Fibroblast of pulmonary artery (primary cell): ENCODE measurements at places on chromosomes 12 and 14.

GRCh38 chr14:85444635-85445034 is 85.3 kb upstream of the FLRT2 start:
- peak; percentile 63 for DNase-seq

- DNase-seq: no peak
Measured at GRCh38 chr14:96170961-96171592, 33.6 kb upstream of the BDKRB2 start.

DNA sequence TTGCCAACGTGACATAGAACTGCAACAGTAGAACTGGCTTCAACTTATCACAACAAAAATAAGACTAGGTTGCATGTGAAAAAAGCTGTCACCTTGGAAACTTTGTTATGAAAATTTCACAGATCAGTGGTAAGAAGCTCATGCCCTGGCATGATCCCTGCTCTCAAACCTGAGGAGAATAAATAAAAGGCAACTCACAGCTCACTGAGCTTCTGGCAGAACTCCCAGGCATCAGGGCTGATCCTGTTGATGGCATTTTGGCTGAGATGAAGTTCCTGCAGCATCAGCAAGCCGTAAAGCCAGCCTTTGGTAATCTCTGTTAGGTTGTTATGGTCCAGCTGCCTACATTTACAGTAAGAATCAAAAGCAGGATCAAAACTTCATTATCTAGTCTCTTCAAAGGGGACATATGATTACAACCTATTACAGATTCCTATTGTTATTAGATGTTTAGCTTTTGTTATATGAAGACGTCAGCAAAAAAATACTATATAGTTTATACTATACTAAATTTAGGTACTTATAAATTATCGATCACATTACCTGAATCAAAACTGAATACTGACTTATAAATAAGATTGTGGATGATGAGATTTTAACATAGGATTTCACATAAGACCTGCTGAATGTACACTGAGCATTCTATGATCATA is 32.0 kb downstream of the LRIG3 start:
- DNase-seq: peak; percentile 88

DNA sequence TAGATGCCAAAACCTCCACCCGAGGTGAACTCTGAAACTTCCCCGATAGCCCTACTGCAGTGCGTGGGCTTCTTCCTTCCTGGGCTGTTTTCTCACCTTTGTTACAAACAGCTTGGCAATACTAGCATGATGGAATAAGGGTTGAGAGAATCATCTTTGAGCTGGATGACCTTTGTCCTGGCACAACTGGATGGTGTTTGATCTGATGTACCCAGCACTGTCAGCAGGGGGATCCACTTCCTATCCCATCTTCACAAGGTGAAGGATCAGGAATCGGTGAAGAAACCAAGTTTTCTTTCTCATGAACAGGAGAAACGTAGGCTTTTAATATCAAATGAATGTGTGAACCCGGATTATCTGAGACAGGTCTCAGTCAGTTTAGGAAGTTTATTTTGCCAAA is 19.5 kb upstream of the LRRC10 start:
- DNase-seq: no peak

- no peak for DNase-seq
Measured at GRCh38 chr12:4121506-4122020, 152.0 kb upstream of the CCND2 start.

- no peak for DNase-seq
Measured at GRCh38 chr14:65637780-65638179, 225.2 kb downstream of the FUT8 start.

GRCh38 chr14:105974902-105975301 is 448.5 kb downstream of the TMEM121 start:
- DNase-seq: no peak

DNA sequence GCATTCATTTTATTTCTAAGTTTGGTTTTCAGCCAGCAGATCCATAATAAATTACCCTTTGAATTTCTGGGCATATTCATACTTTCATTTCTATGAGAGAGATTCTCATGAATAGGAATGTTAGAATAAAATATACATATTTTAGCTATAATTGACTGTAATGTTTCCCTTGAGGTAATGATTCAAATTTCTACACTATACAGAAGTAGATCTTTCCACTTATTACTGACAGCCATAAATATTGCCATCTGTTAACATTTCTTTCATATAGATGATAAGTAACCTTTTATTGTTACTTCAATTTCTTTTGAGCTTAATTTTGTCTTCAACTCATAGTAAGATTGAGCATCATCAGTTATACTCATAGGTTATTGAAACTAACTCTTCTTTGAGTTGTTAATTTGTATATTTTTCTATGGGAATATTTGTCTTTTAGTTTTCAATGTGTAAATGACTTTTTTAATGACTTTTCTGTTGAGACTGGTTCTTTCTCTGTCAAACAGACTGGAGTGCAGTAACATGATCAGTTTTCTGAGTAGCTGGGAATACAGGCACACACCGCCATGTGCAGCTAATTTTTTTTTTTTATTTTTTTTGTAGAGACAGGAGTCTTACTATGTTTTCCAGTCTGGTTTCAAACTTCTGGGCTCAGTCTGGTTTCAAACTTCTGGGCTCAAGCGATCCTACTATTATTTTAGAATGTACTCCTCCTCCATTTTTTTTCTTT is 991.6 kb downstream of the SLC6A15 start:
- no peak for DNase-seq

GRCh38 chr12:4106621-4107020 is 166.9 kb upstream of the CCND2 start:
- no peak for DNase-seq

DNA sequence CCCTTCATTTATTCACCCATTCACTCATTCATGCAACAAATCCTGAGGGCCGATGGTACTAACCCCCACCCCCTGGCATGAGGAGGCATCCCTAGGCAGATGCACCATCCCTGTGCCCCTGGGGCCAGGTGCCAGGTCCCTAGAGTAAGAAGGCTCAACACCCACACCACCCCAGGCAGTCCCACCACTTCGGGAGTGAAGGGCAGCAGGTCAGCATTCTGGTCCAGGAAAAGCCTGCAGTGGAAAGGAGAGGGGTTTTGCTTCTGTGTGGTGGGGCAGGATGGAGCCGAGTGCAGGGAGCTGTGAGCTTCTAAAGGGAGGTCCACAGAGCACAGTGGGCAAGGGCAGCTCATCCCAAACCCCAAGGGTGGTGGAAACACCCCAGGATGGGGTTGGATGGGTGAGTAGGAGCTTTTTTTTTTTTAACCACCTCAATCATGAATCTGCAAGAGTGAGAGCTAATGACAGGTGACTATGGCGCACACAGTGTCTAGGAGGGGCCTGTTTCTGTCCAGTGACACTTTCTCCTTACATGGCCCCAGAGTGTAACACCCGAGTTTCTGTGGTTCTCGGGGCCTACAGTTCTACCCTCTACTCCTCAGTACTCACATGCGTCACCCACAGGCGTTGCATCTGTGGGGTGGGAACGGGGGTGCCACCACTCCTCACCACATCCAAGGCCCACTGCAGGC is 414.3 kb downstream of the TMEM121 start:
- DNase-seq: no peak

- DNase-seq: no peak
Measured at GRCh38 chr12:51863933-51864832, 15.7 kb upstream of the FIGNL2 start.

- no peak for DNase-seq
Measured at GRCh38 chr14:43540948-43541347, 966.1 kb downstream of the FSCB start.

DNA sequence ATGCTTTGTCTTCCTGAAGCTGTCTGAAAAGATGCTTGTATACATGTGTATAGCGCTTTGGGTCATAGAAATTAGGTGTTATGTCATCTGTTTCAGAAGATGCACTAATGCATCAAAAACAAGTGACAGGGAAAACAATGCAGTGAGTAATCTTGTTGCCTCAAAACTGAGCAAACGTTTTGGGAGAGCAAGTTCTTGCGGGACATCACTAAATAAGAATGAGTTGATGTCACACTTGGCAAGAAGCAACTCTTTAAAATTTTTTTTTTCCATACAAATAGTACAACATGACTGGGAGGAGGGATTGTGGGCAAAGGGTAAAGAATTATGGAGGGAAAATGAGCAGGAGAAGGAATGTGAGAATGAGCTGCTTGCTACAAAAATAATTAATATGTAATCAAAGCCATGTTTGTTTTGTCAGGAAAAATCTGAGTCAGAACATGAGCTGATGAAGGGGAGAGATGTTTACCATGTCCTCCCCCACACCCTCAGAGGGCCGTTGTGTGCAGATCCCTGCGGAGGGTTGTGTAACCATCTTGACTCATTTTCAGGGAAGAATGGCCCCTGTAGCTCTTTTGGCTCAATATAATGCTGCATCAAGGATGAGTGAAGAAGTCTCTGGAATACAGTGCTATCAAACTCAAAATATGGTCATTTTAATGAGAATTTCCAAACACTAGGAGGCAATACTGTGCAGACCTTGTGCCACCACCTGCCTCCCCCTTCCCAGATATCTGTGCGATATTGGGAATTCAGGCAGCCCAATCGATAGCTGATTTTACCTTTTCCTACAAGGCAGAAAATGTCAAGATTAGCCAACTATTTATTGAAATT is 41.4 kb downstream of the BORCS5 start:
- DNase-seq: peak; percentile 98

DNA sequence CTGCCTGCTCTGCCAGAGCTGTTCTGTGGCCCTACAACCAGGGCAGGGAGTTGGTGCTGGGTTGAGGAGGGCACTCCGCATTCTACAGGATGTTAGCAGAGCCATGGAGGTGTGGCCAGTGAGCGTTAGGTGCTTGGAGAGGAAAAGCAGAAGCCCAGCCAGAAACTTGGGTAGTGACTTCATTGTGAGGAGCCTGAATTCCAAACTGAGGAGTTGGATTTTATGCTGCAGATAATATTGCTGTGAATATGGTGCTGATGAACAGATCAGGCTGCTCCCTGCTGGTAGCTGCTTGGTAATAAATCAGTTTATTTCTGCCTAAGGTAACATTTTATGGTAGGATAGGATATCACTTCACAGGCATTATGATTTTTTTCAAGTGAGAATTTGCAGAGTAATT is 7.1 kb upstream of the CCDC175 start:
- peak; percentile 39 for DNase-seq

DNA sequence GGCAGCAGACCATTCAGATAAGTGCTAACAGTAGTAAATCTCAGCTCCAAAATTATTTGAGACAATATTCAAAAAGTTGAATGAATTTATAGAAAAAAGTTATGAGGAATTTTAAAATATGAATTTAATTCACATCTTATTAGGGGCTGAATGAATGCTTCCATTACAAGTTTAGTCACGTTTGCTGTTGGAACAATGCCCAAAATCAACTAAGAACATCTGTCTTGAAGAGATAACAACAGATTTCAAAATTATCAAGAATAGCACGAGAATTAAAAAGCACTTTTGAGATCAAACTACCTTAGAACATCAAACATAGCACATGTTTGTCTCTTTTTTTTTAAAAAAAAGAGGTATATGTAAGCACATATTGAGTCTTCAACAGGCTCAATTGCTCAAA is 115.4 kb upstream of the PPFIA2 start:
- no peak for DNase-seq

GRCh38 chr12:103169-103981 is 36.8 kb downstream of the IQSEC3 start:
- no peak for DNase-seq
